ENCODE measurements at places on chromosomes 13 and 19. TPM values are rescaled to one million over a fixed set of nuclear protein-coding genes. Genes with fewer than 3 reads are reported as not detected.

The C19orf73 gene
- 0.83 TPM for total RNA-seq

The CA11 gene
- total RNA-seq, result 0.43 TPM

The CLIP3 gene
- total RNA-seq, result 11.9 TPM

The EPS8L1 gene
- total RNA-seq, result 0.85 TPM

The PBX4 gene
- 0.55 TPM for total RNA-seq

The OSCAR gene
- total RNA-seq, result 0.18 TPM

The MEF2B gene
- total RNA-seq, result 0.14 TPM

The PSG11 gene
- total RNA-seq, result not detected

The LPAR2 gene
- total RNA-seq, result 0.71 TPM

The C19orf85 gene
- total RNA-seq, result not detected

The ZNF442 gene
- total RNA-seq, result 3.6 TPM

The DCT gene
- under 0.01 TPM for total RNA-seq

The LIM2 gene
- total RNA-seq, result not detected

The ZNF146 gene
- 75.8 TPM for total RNA-seq

The SIRT6 gene
- total RNA-seq, result 9.2 TPM

The ZNF835 gene
- 0.18 TPM for total RNA-seq

The ZNF90 gene
- total RNA-seq, result 0.57 TPM

The CBLC gene
- total RNA-seq, result not detected

The DKKL1 gene
- total RNA-seq, result 0.14 TPM

The LRRC63 gene
- not detected for total RNA-seq

The PRKCG gene
- not detected for total RNA-seq

The POGLUT2 gene
- total RNA-seq, result 12.2 TPM
